ENCODE measurements at places on chromosomes 4 and X. TPM values are rescaled to one million over a fixed set of nuclear protein-coding genes. Genes with fewer than 3 reads are reported as not detected.

DNA sequence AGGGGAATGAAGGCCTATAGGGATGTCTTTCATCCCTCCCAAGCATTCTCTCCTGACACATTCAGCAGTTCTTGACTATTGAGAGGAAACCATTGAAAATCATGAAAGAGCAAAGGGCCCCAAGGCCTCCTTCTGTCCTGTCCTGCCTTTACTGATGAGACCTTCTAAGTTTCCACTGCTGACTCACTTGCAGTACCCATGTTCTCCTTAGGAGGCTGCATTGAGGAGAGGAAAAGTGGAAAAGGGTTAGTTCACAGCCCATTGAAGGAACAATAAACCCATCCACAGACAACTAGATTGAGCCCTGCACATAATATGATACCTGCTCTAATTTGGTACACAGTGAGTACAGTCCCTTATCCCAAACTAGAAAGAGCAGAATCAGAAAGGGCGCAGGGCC, 115.1 kb upstream of the PNPLA4 start:
- no peaks in the 10 kb centered on the region for H3K27me3 ChIP-seq
- H3K36me3 ChIP-seq: no peaks in the 10 kb centered on the region
- H3K27ac ChIP-seq: no peak overlapping the region
- no peak for DNase-seq
- H3K4me3 ChIP-seq: no peak overlapping the region
- no peaks in the 10 kb centered on the region for H3K4me1 ChIP-seq

DNA sequence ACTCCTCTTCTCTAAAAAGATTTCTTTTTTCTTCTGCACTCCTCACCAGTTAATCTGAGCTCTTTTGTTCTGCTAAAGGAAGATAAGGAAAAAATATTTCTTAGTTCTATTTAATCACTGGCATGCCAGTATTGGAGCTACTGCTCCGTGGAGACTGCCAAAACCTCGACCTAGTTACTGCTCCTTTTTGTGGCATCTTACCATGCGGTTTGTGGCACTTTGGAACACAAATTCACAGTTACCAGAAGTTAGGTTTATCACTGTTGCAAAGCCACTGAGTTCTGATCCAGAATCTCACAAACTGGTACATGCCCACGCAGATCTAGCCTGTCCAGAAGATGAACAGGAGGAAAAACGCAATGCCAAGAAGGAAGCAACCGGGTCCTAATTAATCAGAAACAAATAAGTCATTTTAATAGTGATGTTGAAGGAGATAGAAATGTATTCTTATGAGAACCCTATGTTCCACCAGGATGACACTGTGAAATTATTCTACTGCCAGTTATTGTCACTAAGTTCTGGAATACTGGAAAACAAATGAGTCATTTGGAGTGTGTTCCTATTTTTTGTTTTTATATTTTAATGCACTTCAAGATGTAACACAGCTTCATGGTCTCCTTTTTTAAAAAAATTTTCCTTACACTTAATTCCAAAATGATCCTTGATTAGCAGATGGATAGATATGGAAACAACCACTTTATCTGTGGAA, 106.7 kb upstream of the GK2 start:
- no peak for DNase-seq
- H3K27me3 ChIP-seq: no peaks in the 10 kb centered on the region
- H3K36me3 ChIP-seq: no peaks in the 10 kb centered on the region
- peak overlapping the region; percentile 24 for H3K4me3 ChIP-seq
- peaks cover 8% of the 10 kb centered on the region for H3K4me1 ChIP-seq

DNA sequence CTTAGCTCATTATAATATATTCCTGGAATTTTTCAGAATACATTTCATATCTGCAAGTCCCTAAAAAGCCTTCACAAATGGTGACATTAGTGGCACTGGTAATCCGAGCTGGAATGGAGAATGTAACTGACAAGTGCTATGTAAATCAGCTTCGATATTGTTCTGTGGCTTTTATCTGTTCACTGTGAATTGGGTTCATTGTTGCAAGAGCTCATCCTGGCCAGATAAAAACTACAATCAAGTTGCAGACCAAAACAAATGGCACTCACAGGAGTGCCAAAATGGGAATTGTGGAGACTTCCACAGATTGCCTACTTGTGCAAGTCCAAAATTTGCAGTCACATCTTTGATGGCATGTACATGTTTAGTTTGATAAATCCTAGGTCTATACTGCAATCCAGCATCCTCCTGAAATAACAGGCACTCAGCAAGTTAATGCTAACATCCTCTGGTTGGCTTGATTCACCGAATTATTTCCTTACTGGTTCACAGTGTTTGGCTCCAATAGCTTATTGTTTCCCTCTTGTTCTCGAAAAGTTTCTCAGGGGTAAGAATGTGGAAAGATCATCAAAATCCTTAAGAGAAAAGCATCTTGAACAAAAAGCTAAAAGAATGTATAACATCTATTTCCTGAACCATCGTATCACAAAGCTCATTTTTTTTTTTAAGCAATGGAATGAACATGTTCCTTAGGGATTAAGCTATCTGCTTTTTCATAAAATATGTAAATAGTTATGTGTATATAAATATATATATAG, 904.9 kb downstream of the CENPC start:
- no peak for DNase-seq
- H3K4me3 ChIP-seq: no peak overlapping the region
- H3K27ac ChIP-seq: no peak overlapping the region

OPRPN gene
- not detected for total RNA-seq
